Thoracic aorta (tissue), 2 donors: ENCODE measurements at places on chromosomes 7 and 10.

- no peak for DNase-seq
Measured at GRCh38 chr10:122974023-122974422, 6.2 kb upstream of the PSTK start.

DNA sequence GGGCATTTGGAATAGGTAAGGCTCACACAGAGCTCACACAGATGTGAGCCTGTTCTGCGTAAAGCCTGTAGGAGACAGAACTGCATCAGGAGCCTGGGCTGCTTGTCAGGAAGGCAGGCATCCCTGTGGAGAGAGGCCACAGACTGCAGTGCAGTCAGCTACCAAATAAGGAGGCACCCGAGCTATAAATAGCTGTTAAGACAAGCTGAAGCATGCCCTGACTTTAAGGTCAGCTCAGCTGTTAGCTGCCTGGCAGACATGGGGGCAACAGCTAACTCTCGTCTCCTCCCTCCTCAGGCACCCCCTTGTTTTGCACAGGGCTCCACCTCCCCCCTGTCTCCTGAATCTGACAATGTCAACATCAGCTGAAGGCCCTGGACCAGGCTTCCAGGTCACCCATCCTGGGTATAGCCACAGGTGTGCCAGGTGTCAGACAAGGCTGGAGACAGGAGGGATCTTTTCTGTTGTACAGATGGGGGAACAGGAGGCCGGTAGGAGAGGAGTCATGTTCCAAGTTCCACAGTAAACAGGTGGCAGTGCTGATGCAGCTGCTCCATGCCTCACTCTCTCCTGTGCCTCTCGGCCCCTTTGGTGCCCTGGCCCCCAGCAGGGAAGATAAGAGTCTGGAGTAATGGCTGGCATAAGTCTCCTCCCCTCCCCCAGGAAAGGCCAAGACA lies 27.6 kb upstream of the MKRN1 start:
- DNase-seq, result no peak

- no peak for DNase-seq
Measured at GRCh38 chr10:63064706-63065105, 68.4 kb upstream of the NRBF2 start.

- no peak for DNase-seq
Measured at GRCh38 chr7:30430276-30430675, 48.3 kb downstream of the NOD1 start.

DNA sequence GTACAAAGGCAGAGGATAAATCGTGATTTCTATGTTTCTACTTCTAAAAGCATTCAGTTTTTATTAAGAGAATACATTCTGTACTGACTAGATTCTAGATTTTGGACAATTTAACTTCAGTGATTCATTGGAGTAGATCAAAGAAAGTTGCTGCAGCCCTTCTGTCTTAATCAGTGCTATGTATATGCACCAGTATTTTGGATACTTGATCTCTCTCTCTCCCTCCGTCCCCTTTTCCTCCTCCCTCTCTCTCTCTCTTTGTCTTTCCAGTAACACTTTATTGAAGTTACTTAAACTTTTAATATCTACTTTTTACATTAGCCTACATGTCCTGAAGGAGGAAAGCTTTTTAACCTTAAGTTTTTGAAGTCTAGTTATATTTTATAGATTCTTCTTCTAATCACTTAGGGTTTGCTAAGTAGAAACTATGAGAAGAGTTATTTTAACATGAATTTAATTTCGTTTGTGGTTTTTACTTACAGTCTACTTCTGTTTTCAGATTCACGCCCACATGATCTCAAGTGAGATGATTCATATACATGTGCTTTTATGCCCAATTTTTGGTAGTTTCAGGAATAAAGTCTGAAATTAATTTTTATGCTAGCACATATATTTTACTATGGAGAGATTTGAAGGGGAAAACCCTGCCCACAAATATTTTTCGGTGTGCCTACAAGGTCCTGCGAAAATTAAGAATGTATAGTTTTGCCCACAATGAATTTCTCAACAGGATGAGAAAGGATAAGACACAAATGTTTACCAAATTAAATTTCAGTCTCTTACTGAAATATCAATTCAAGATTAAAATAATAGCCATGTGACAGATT lies 9.1 kb downstream of the MDFIC start:
- no peak for DNase-seq

- no peak for DNase-seq
Measured at GRCh38 chr10:7030134-7030855, 380.5 kb downstream of the SFMBT2 start.

- no peak for DNase-seq
Measured at GRCh38 chr7:377080-378040, 87.4 kb downstream of the FOXL3 start.

GRCh38 chr7:134920026-134920753 lies 66.1 kb upstream of the AGBL3 start:
- DNase-seq, result no peak

DNA sequence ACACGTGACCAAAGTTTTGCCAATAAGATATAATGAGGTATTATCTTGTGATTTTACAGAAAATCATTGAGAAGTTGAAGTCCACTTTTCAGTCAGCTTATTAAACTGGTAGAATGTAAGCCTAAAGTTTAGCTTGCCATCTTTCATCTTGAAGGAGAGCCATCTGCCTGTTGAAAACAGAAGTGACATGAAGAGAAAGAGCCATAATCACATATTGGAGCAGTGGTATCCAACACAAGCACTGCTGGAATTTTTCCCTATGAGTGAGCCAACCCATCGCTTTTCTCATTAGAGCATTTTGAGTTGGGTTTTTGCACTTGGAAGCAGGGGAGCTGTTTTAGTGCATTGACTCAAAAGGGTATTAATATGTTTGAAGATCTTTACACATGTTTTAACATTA lies 117.6 kb upstream of the FERD3L start:
- no peak for DNase-seq

DNA sequence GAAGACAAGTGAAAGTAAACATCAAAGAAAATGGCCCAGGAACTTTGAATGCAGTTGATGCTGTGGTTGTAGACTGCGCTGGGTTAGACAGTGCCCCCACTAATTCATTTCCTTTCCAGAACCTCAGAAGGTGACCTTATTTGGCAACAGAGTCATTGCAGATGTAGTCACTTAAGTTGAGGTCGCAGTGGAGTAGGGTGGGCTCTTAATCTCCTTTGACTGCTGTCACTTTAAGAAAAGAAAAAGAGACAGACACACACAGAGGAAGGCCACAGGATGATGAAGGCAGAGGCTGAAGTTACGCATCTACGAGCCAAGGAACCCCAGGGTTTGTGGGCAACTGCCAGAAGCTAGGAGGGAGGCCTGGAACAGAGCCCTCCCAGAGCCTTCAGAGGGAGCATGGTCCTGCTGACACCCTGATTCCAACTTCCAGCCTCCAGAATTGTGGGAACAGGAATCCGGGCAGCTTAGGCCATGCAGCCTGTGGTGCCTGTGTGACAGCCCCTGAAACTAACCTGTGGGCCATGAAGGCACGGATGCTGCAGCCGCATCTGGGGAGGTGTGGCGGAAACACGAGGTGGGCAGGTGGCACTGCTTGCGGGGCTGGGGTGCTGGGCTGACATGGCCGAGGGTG lies 107.6 kb downstream of the PRKAG2 start:
- no peak for DNase-seq

DNA sequence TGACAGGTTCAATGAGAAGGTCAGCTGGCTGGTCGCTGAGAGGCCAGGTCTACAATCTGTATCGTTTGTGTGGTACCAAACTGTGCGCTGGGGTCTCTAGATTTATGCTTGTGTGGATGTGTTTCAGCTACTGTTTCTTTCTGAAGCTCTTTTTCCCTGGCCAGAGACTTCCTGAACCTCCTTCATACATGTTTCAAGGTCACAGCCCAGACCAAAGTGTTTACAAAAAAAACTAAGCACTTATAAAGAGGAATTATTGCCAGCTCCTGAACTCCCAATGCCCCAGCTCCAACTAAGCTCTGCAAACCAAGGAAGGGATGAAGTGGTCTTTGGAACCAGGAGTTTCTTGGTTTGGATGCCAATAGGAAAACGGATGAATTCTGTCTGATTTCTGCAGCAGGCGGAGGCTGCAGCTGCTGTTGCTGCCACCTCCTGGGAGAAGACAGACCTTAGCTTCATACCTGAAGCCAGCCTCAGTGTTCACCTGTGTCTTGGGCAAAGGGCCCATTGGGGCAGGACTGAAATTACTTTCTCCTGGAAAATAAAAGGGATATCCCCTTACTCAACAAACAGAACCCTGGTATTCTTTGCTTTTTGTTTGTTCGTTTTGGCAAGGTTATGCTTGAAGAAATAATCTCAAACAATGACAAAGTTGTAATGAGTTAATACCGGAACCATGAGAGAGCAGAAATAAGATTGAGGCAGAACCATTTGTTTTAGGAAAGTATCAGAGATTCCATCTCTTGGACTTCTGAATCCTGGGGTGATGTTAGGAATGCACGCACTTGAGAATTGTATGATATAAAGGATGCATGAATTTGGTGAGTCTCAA lies 24.6 kb upstream of the MKLN1 start:
- DNase-seq, result no peak

- no peak for DNase-seq
Measured at GRCh38 chr10:48365668-48366067, 59.2 kb downstream of the MAPK8 start.

DNA sequence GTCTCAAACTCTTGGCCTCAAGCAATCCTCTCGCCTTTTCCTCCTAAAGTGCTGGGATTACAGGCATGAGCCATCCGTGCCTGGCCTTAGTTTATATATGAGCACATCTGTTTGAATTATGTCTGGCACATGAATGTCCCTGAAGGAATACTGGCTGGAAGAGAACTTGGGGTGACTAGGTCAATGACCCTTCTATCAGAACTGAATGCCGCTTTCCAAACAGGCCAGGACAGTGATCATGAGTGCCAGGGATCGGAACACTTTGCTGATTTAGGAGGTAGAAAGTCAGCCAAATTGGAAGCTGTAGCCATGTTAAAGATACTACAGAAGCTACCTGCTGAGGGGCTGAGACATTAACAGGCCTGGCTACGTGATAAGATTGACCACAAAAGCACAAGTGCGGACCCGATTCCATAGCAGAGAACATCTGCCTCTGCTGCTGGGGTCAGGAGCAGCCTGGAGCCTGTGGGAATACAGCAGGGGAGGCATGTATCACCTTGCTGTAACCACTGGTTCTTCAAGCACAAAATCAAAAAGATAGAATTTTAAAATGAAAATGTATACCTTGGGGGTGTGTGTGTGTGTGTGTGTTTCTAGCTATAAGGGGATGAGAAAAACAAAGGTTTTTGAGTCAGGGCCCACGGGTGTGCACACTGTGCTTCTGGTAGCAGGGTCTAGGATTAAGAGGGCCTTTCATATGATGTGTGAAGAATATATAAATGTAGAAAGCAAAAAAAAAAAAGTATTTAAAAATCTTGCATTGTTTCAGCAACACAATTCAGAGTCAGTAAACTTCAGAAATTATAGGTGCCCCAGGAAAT lies 293.7 kb downstream of the BBS9 start:
- no peak for DNase-seq

DNA sequence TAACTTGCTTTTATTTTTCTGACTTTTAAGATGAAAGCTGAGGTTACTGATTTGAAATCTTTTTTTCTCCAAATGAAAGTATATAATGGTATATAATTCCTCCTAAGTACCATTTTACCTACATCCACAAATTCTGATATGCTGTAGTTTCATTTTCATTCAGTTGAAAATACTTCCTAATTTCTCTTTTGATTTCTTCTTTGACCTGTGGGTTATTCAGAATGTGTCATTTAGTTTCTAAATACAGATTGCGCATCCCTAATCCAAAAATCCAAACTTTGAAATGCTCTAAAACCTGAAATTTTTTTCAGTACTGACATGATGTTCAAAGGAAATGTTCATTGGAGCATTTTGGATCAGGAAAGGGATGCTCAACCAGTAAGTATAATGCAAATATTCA lies 168.7 kb downstream of the CELF2 start:
- DNase-seq, result no peak

DNA sequence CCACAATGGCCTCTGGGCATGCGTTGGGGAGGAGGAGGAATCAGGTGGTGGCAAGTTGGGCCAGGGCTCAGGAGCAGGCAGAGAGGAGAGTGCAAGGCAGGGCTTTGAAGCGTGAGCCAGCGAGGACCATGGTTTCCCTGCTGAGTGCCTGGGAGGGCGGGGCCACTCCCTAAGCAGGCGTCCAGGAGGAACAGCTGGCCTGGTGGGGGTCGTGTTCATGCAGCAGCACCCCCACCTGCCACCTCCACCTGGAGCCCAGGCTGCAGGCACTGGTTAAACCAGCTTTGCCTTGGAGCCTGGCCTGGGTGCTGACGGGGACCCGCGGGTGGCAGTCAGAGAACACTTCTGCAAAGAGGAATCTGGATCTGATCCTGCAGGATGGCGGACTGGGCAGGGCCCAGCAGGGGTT lies 24.2 kb upstream of the AQP1 start:
- DNase-seq, result no peak

DNA sequence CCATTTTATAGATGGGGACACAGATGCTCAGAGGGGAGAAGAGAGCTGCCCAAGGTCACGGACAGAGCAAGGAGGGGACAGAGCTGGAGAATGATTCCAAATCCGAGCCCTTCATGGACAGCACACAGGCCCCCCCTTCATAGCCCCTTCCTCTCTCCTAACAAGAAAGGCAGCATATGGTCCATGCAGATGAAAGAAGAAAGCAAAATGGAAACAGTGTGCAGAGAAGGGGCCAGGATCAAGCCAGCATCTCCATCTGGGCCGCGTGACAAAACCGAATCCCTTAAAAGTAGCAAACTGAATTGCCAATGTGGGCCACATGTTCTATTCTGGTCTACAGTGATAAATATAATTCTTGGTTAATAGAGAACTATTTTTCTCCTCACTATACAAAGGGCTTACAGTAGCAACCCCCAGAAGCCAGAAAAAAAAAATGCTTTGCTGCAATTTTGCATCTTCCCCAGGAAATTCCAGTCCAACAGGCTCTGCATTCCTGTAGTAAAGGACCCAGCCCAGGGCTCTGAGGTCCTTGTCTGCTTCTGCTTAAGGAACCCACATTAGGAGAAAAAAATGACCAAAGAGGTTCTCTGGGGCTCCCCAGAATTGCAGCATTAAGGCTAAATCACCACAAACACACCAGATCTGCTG lies 7.8 kb downstream of the CPXM2 start:
- no peak for DNase-seq

DNA sequence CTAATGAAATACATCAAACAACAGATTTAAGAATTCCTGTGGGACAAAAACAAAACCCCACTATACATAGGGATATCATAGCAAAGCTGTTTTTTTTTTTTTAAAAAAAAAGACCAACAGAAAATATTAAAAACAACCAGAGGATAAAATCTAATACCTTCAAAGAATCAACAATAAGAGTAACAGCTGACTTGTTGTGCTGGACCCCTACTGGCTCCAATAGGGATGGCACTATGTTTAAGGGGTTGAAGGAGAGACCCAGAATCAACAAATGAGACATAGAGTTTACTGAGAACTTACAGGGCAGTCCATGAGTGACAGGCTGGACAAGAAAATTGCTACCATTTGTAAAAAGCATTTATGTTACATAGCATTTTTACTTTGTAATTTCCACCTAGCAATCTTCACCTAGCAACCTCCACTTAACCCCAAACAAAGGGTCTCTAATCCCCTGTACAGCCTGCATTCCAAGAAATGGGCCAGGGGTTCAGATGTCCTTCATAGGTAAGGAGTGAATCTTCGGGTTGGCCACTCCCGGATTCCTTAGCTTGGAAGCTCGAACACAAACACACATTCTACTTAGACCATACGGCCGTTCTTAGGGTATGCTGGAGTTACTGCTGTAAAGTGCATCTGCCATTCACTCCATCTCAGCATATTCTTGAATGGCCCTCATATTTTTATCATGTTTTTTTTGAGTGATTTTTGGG lies 25.8 kb downstream of the ASZ1 start:
- no peak for DNase-seq
